IPS-NIHi11 (cell line): ENCODE measurements at places on chromosomes 6 and 20.

DNA sequence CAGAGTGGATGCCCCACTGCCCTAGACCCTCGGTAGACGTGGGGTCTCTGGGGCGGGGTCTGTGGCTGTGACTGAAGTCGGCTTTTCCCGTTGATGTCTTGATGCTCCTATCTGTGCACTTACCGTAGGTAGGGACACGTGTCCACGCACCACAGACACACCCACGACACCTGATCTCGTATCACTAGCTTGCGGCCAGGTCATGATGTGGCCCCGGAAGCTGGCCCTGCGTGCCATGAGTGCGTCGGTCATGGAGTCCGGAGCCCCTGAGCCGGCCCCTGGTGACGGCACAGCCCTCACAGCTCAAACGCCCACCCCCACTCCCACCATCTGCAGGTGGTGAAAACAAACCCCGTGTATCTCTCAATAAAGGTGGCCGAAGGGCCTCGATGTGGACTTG is 33.9 kb upstream of the MRGBP start:
- DNase-seq = no peak

DNA sequence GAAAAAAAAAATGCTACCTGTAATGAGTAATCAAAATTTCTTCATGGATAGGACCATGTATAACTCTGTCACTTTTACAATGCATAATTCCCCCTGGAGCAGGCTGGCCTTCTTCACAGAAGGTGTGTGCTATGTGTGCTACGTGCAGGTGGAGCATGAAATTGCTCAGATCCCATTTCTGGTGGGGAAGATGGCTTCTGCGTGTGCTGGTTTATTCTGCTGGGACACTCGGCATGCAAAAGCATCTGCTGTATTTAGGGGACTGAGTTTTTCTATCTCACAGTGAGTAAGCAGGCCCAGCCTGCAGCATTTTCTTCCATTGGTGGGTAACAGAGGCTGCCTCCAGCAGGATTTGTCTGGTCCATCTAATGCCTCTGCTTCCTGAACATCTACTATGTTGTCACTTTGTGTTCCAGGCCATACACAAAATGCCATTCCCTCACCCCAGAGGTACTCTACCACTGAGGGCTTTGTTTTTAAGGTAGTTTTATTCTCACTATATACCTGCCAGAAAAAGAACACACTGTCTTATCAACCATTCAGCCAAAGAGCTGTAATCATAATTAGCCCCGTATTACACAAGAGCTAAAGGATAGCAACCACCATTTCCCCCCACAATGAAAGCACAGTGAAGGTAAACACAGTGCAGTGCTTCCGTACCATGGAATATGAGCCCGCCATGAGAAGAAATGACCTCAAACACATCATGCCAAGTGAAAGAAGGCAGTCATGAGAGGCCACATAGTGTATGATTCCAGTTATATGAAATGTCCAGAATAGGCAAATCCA is 62.4 kb downstream of the SYNDIG1 start:
- DNase-seq = no peak

DNA sequence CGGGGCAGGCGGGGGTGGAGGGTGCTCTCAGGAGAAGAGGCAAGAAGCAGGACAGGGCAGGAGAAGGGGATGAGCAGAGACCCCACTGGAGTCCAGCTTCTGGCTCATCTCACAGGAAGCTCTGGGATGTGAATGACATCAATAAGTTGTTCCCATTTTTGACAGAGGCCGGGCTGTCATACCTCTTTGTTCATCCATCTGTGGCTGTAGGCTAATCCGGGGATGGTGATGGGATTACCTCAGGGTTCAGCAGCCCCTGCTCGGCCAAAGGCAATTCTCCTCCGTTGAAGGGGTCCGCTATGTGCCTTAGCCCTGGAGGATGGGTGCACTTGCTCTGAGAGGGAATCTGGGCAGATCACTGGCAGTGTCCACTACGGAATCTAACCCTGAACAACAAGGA is 3.3 kb upstream of the TMC2 start:
- DNase-seq = no peak

GRCh38 chr6:124963831-124964763 is 1.9 kb downstream of the RNF217 start:
- no peak for DNase-seq

DNA sequence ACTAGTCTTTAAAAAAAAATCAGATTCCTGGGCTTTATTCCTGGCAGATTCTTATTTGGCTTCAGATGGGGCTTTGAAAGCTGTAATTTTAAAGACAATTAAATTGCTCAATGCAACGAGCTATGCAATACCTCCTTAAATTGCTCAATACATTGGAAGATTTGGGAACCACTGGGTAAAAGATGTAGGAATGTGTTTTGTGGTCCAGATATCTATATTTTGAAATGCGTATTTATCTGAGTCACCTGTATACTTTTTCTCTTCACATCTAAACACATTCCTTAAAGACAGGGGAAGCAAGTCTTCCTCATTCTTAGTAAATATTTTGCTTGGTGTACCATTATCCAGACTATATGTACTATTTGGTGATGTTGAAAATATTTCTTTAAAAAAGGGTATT is 29.6 kb upstream of the MAP7 start:
- DNase-seq = no peak

- no peak for DNase-seq
Observed at GRCh38 chr6:93684339-93684738, 265.0 kb upstream of the EPHA7 start.

- DNase-seq = no peak
Observed at GRCh38 chr20:56454754-56455153, 13.7 kb upstream of the RTF2 start.
